ENCODE measurements at places on chromosomes 6 and 20. TPM values are rescaled to one million over a fixed set of nuclear protein-coding genes. Genes with fewer than 3 reads are reported as not detected.

TMEM244 gene
- not detected for total RNA-seq

DDO gene
- 2.0 TPM for total RNA-seq

LTA gene
- total RNA-seq, result not detected

ASIP gene
- not detected for total RNA-seq

BTN1A1 gene
- total RNA-seq, result not detected

HSPA12B gene
- not detected for total RNA-seq

BMP2 gene
- not detected for total RNA-seq
